T-helper 1 cell (primary cell): ENCODE measurements at places on chromosomes 3 and 15.

- DNase-seq: no peak
Measured at GRCh38 chr3:149018247-149018646, 26.9 kb downstream of the GYG1 start.

DNA sequence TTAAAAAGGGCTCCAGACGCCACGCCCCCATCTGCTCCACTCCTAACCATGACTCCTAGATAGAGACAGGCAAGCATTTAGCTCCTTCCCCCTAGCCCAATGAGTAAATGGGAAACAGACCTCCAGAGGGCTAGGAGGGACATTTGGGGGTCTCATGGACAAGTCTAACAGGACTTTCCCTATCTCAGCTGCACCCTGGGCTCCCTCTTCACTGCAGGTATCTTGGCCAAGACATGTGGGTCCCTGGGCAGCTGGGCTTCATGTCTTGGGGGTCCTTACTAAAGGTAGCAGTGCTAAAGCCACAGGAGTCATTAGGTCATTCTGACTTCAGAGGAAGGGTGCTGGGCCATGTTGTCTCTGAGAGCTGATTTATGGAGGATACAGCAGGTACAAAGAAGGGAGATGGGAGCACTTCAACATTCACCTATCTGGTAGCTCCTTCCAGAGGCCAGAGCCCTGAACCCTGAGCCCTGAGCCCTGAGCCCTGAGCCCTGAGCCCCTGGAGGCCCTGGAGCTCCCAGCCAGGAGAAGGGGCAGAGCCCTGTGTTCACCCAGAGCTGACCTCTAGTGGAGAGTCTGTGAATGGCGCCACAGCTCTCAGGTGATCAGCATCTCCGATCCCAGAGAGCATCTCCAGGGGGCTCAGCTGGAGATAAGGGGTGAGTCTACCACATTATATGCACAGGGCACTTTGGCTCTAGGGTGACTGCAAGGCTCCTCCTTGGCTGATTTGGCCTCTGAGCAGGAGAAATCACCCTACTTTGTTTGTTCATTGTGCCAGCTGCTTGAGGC lies 40.1 kb upstream of the EPHB1 start:
- DNase-seq: peak; percentile 2

DNA sequence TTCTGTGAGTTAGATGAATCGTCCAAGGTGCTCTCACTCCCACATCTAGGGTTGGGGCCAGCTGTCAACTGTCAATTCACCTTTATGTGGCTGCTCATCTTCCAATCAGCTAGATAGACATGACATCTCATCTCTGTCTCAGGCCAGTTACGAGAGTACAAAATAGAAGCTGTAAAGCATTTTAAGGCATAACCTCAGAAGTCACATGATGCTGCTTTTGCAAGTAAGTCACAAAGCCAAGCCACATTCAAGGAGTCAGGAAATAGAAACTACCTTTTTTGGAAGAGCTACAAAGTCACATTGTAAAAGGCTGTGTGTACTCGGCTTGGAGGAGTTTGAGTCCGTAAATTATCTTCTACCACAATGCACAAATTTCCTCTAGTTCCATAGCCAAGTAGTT lies 5.1 kb upstream of the CCR1 start:
- DNase-seq: no peak

GRCh38 chr3:49790626-49791411 lies 4.5 kb upstream of the IP6K1 start:
- no peak for DNase-seq

DNA sequence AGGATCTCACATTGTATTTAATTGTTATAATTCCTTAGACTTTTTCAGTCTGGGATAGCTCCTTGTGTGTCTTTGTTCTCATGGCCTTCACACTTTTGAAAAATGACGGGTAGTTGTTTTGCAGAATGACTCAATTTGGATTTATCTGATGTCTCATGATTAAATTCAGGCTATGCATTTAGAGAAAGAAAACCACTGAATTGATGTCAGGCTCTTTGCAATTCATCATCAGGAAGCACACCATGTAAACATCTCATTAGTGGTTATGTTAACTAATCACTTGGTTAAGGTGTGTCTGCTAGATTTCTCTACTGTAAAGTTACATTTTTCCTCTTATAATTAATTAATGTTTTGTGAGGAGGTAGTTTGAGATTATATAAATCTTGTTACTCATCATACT lies 8.0 kb upstream of the SLC22A13 start:
- no peak for DNase-seq

DNA sequence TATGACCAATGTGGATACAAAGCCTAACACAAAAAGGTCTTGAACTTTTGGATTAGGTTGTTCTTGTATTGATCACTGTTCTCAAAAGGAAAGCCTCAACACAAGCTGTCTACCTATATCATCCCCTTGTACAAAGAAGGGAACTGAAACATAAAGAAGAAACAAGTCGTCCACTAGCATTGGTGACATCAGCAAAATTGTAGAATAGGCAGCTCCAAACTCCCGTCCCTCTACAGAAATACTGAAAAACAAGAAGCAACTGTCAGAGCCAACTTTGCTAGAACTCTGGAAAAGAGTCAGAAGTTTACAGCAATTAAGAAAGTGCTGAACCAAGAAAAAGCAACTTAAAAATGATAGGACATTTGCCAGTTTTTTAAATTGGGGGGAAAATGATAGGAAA lies 7.5 kb upstream of the NR1I2 start:
- DNase-seq: no peak

DNA sequence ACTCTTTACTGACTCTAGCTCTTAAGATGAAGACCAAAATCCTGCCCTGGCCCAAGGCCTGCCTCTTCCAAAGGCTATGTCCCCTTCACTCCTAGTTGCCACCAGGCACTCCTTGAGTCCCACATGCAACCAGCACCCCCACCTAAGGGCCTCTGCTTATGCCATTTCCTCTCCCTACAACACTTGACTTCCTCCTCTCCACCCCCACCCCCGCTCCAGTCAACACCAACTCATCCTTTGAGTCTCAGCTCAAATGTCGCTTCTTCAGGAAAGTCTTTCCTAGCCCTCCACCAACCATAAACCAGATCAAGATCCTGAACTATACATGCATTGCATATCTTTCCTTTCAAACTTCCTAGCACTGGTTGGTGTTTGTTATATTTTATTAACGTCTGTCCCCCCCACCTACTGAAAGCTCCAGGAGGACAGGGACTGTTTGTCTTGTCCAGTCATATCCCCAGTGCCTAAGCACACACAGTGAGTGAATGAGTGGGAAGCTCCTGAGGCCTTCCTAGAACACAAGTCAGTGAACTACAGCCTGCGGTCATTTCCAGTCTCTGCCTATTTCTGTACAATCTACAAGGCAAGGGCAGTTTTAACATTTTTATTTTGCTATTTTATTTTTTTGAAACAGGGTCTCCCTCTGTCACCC lies 7.3 kb downstream of the TBC1D2B start:
- DNase-seq: peak; percentile 23
